ENCODE measurements at places on chromosomes 16 and 17.

DNA sequence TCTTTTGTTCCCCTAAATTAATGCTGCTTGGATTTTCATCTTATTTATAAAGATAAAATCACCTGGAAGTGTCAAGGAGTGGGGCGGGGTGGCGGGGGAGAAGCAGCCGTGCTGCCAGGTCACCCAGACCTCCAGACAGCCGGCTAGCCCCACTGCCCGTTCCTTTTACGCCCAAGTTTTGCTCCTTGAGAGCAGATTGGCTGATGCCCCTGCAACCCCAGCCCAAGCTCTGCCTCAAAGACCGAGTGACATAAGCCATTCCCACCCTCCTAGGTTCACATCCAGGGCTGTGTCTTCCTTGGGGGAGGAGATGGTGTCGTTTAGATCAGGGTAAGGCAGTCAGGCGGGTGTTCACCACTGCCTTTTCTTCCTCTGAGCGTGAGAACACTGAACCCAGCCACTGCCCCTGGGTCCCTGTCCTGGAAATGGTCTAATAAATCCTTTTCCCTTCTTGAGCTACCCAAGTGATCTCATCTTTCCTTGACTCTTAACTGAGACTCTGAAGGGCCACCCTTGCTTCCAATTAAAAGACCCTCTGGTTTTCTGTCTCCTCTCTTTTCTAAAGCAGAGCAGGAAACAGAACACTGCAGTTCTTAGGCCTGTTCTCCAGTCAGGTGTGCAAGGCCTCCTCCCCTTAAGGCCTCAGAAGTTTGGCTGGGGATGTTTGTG lies 5.7 kb downstream of the PDF start:
- no peak for ATAC-seq

GRCh38 chr16:15607700-15608396 lies 35.1 kb downstream of the MARF1 start:
- ATAC-seq: no peak

DNA sequence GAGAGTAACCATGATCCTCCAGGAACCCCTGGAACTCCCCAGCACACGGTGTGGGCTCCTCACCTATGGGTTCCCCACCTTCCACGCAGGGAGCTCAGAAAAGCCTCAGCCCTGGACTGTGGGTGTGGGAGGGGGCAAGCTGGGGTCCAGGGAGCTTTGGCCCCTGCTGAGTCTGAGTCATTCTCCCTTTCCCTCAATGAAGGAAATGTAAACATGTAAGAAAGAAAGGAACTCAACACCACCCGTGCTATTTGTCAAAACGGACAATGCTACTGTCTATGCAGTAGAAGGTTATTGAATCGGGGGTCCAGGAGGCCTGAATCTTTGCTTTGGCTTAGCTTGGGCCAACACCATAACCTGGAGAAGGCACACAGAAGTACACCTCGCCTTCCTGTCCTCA lies 222.8 kb downstream of the PMP22 start:
- no peak for ATAC-seq

DNA sequence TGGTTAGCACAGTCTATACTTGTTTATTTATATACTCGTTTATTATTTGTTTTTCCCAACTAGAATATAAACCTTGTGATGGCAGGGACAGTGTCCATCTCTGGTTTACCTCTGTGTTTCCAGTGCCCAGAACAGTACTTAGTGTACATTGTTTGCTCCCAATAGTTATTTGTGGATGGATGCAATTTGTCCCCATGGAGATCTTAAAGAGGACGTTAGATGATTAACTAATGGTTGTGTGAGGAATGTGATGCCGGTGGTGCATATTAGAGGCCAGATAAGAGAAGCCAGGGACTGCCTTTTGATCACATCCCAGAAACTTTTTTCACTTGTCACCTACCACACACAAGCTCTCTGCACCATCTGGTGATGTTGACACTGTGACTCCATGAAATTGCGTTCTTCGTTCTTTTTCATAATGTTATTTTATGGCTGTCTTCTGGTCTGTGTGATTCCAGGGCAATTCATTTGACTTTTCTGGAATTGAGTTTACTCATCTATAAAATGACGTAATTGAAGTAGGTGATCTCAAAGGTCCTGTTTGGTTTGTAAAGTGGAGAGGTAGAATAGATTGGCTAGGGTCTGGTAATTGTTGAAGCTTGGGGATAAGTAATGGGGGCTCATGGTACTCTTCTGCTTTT lies 1.2 kb downstream of the COX10 start:
- no peak for ATAC-seq

- ATAC-seq: no peak
Observed at GRCh38 chr17:42855048-42855596, 4.1 kb downstream of the AOC3 start.

DNA sequence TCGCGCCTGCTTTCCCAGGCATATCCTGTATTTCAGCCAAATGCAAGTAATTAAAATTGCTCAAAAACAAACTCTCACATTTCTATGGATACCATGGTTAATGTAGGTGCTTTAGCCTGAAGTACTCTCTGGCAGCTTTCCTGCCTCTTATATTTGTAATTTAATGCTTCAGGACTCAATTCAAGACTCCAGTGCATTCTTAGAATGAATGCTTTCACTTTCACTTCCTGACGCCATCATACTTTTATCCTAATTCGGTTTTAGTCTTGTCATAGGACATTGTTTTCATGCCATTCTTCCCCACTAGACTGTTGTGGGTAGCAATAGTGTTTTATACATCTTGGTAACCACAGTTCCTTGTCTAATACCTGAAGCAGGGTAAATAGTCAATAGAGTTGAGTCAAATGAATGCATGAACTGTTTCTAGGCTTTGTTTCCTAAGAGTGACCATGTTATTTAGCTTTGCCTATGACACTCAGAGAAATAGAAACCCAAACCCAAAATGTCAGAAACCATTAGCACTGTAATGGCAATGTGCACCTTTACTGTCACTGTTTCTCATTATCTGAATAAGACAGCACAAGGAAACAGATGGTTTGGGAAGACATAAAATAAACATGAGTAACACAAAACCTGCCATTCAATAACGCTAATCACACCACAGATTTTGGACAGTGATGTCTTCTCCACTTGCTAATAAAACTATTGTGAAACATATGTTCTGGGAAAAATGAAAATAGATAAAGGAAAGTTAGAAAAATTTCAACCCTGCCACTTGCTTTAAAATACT lies 705.5 kb downstream of the CDH11 start:
- ATAC-seq: peak; percentile 64

- ATAC-seq: no peak
Observed at GRCh38 chr17:14510136-14510535, 209.3 kb downstream of the HS3ST3B1 start.

- ATAC-seq: peak; percentile 83
Observed at GRCh38 chr16:17177242-17177958, 293.4 kb downstream of the XYLT1 start.

DNA sequence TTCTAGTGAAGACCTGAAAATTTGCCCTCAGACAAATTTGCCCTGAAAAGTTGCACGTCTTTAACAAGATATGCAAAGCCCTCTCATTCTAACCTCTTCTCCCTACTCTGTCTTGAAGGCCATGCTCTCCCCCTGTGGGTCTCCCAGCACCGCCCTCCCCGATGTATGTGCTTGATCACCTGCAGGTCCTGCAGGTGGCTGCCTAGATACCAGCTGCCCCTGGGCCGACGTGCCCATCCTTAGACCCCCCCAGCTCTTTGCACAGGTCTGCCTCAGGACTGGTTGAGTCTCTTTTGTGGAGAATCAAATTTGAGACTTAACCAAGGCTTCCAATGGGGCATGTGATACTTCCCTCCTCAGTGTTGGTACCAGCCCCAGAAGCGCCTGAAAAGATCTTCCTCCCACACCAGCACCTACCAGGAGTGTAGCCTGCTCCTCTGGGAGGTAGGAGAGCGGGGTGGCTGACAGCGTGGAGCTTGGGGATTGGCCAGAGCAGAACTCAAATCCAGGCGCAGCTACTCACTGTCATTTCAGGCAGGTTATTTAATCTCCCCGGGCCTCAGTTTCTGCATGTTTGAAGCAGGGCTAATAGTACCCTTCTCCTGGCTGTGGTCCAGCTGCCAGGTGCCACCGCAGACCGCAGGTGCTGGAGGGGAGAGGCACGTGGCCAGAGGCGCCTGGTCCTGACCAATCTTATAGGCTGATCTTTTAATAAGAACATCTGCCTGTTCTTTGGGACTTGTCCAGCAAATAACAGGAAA lies 4.5 kb upstream of the MRPL38 start:
- ATAC-seq: no peak

- no peak for ATAC-seq
Observed at GRCh38 chr16:49986351-49987124, 38.5 kb upstream of the CNEP1R1 start.

DNA sequence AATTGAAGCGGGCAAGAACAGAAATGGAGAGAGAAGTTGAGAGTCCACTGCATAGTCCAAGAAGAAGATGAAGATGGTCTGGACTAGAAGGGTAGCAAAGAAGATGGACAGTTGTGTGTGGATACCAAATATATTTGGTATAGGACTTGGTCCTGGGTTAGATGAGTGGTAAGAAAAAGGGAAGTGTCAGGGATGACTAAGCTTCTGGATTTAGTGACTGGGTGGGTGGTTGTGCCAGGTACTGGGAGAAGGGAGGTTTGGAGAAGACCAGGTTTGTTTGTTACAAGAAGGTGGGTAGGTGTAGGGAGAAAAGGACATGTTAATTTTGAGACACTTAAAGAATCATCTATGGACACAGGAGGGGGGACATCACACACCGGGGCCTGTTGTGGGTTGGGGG lies 5.4 kb downstream of the VMP1 start:
- no peak for ATAC-seq

DNA sequence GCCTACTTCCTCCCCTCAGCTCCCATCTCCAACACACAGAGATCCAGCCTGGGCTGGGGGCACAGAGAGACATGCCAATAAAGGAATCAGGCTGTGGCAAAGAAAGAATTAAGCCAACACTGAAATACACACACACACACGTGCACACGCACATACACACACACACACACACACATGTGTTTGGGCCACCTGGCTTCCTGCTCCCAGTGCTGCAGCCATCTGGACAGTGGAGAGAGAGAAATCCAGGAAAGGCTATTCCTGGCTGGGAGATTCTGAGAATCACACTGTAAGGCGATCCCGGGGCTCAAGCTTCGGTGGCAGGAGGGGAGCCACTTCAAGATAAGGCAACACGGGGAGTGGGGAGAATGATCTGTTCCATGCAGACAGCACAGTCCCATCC lies 72.4 kb downstream of the NOG start:
- ATAC-seq: peak; percentile 38

- peak; percentile 56 for ATAC-seq
Observed at GRCh38 chr17:27319541-27320221, 25.8 kb downstream of the WSB1 start.

DNA sequence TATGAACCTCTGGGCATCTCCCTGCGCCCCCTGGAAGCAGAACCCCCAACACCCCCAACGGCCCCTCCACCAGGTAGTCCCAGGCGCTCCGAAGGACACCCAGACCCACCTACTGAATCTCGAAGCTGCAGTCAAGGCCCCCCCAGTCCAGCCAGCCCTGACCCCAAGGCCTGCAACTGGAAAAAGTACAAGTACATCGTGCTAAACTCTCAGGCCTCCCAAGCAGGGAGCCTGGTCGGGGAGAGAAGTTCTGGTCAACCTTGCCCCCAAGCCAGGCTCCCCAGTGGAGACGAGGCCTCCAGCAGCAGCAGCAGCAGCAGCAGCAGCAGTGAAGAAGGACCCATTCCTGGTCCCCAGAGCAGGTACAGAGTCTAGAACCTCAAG lies 1.5 kb downstream of the BCL6B start:
- ATAC-seq: no peak

GRCh38 chr16:354971-355461 lies 2.5 kb upstream of the AXIN1 start:
- ATAC-seq: no peak

GRCh38 chr16:57725554-57725953 lies 10.0 kb upstream of the KATNB1 start:
- no peak for ATAC-seq

DNA sequence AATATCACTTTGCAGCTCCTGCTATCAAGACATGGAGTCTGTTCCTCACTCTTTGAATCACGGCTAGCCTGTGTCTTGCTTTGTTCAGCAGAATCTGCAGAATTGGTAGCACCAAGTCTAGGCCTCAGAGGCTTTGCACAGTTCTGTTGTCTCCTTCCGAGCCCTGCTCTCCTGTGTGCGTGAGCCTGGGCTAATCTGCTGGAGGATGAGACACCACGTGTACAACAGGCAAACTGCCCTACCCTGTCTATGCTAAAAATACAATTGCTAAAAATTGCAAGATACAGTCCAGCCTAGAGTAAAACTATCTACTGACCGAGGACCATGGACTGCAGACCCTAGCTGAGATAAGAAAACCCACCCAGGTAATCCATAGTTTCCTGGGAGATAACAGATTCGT lies 484.7 kb downstream of the NPIPA7 start:
- ATAC-seq: no peak

- peak; percentile 56 for ATAC-seq
Observed at GRCh38 chr16:67177743-67178699, 5.7 kb downstream of the MATCAP1 start.

- peak; percentile 77 for ATAC-seq
Observed at GRCh38 chr17:64418506-64419339, 28.1 kb upstream of the PECAM1 start.

Measured in SK-N-SH treated with all-trans-retinoic acid at 6 μM for 48 hours (cell line).